Astrocyte (in vitro differentiated cells and primary cell): ENCODE measurements at places on chromosomes 3 and 15. TPM values are rescaled to one million over a fixed set of nuclear protein-coding genes. Genes with fewer than 3 reads are reported as not detected.

- H3K4me1 ChIP-seq, result no peaks in the 10 kb centered on the region
- H3K27me3 ChIP-seq, result no peaks in the 10 kb centered on the region
- no peaks in the 10 kb centered on the region for H3K36me3 ChIP-seq
- H3K4me3 ChIP-seq, result no peak overlapping the region
- H3K27ac ChIP-seq, result no peak overlapping the region
- DNase-seq, result no peak
These were observed 150.5 kb downstream of the RSRC1 start for GRCh38 chr3:158260392-158260791.

IGDCC3 gene
- 8.4 and 11.0 TPM in 2 replicates for total RNA-seq

DNA sequence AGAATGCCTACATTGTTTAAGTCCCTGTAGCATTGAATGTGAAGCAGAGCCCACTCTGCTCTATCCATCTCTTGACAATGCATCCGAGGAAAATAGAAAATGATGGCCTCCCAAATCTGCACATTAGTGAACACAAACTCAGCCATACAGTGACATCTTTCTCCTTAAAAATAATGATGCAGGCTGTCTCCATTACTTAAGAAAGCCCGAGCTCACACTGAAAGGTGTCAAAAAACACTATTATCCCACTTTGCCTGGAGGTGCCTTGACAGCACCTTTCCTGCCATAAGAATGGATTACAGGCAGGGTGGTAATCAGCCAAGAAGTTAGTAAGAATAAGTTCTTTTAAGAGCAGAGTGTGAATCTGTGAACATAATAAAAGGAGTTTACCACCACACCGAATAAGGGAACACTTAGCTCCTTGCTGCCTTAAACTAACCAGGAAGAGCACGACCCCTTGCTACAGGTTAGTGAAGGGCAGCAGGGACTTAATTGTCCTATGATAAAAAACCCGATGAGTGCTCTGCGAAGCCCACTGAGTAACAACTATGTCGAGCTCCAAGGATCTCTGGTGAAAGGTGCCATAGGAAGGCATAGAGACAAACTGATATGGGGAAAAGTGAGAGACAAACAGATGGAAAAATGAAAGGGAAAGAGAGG lies 123.2 kb upstream of the TUSC7 start:
- no peaks in the 10 kb centered on the region for H3K36me3 ChIP-seq
- H3K27me3 ChIP-seq, result no peaks in the 10 kb centered on the region
- DNase-seq, result no peak
- no peak overlapping the region for H3K4me3 ChIP-seq

DNA sequence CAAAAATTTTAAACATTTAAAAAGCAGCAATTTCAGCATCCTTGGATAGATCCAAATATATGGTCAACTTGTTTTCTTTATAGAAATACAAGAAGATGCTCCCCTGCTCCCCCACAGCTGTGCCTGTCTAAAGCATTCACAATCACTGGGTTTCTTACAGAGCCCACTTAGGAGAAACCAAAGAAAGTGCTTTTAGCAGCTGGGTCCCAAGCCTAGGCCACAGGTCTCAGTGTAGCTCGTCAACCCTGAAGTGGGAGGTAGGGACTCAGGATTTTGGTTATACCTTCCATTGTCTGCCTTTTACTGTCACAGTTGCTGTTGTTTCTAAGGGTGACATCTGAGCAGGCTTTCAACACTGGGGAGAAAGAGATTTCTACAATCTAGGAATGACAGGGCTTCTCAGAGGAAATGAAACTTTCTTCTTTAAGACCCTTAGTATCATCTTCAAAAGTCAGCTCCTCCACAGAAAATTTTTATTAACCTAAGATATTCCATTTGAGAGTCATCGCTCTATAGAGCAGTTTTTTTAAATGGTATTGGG lies 199.3 kb upstream of the CMC1 start:
- no peak for DNase-seq
- H3K27me3 ChIP-seq, result no peaks in the 10 kb centered on the region
- no peak overlapping the region for H3K27ac ChIP-seq
- H3K4me3 ChIP-seq, result no peak overlapping the region
- no peaks in the 10 kb centered on the region for H3K36me3 ChIP-seq
- H3K4me1 ChIP-seq, result no peaks in the 10 kb centered on the region

PARP16 gene
- total RNA-seq, result 2.7 and 4.7 TPM in 2 replicates

FAM162A gene
- total RNA-seq, result 65.1 and 72.2 TPM in 2 replicates

DNA sequence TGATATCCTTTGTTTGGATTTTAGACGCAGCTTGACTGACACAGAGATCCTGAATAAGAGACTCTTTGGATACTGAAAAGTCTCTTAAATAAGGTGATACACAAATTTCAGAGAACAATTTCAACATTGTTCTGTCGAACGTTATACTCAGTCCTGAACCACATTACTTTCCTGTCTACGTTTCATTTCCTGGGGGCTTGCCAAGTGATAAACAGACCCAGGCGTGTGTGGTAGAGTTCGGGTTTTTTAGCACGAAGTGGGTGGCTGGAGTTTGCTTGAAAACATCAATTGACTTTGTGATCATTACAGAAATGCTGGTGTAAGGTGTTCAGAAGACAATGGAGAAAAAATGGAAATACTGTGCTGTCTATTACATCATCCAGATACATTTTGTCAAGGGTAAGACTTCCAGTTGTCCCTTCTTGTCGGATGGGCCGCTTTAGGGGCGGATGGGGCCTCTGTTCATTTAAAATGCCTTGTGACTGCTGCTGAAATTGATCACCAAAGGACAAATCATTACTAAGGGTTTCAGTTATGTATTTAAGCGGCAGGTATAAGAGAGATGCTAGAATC lies at the start of gene CD96:
TSS of gene CD96 (plus strand) at position 287 of the 573 bp plus-strand sequence. CDS start at position 339, 52 bp downstream.
- no peak within 1 kb of the TSS for H3K4me3 ChIP-seq
- DNase-seq, result peak; percentile 57
- no peak within 1 kb of the TSS for H3K27ac ChIP-seq
- H3K4me1 ChIP-seq, result peaks cover 25% of the 10 kb centered on the region

PPP1R2 gene
- total RNA-seq, result 34.5 and 37.4 TPM in 2 replicates

NR1I2 gene
- total RNA-seq, result not detected in 2 replicates

DNA sequence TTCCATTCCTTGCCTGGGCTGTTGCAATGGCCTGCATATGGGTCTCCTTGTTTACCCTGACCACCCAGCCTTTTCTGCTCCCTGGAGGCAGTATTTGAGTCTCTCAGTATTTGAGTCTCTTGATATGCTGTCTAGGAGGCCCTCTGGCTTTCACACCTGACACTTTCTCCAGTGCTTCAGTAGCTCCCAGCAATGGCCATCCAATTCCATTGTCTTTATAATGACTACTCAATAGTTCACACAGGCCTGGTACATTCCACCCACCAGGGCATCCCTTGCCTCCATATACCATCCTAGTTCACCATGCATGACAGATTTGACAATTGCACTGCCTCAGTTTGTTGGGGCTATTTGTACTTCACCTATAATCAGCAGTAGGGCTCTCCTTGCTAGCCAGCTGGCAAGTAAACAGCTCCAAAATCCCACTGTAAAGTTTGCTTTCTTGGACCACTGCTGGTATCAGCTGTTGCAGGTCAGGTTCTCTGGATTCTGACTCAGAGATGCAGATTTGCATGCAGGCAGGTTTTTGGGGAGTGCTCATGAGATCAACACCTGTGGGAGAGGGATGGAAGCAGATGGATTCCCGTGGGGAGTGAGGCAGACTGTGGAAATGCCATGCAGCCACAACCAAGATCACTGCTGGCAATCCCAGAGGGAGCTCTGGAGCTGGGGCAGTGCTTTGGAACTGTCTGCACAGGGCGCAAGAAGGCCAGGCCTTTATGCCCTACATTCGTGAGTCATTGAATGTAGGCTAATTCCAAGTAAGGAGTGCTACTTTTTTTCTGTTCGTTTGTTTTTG lies 19.1 kb upstream of the XIRP1 start:
- H3K4me3 ChIP-seq, result no peak overlapping the region
- H3K4me1 ChIP-seq, result no peaks in the 10 kb centered on the region
- peaks cover 7% of the 10 kb centered on the region for H3K27me3 ChIP-seq
- H3K27ac ChIP-seq, result no peak overlapping the region

DNA sequence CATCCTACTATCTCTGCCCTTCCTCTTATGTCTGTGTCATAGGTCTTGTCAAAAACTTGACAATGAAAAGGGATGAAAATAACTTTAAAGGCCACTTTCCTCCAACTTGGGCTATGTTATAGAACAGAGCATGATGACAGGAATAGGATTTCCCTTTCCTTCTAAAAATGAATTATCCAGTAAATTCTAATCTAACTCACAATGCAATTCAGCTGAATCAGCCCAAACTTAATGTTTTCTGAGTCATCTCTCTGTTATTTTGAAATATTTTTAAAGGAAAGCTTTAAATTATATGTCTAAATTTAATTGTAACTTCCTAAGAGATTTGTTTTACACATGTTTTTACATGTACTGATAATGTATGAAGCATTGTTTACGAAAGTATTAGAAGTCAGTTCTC lies 258.5 kb downstream of the BBX start:
- H3K27ac ChIP-seq, result no peak overlapping the region
- no peaks in the 10 kb centered on the region for H3K4me1 ChIP-seq
- no peaks in the 10 kb centered on the region for H3K27me3 ChIP-seq
- H3K36me3 ChIP-seq, result no peaks in the 10 kb centered on the region
- no peak for DNase-seq

NOX5 gene
- total RNA-seq, result 0.09 and 0.14 TPM in 2 replicates

GRCh38 chr3:130659911-130660310 lies 86.7 kb downstream of the PIK3R4 start:
- H3K4me3 ChIP-seq, result no peak overlapping the region
- no peak overlapping the region for H3K27ac ChIP-seq
- no peaks in the 10 kb centered on the region for H3K27me3 ChIP-seq
- H3K36me3 ChIP-seq, result no peaks in the 10 kb centered on the region

AADACL2 gene
- total RNA-seq, result not detected in 2 replicates

DNA sequence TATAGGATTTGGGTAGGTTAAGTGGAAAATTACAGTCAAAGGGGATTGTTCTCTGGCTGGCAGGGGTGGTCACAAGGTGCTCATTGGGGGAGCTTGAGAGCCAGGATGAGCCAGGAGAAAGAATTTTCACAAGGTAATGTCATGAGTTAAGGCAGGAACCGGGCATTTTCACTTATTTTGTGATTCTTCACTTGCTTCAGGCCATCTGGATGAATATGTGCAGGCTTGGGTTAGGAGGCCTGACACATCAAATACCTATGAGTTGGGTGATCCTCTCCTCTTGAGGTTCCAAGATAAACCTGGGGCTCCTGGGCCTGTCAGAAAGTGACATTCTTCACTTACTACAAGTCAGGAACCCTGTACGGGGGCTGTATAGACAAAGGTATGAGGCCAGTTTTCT lies 68.7 kb downstream of the CD200 start:
- no peaks in the 10 kb centered on the region for H3K36me3 ChIP-seq
- H3K4me1 ChIP-seq, result peaks cover 4% of the 10 kb centered on the region
- H3K4me3 ChIP-seq, result no peak overlapping the region
- no peak for DNase-seq
- H3K27ac ChIP-seq, result no peak overlapping the region

CEP70 gene
- total RNA-seq, result 6.5 and 9.0 TPM in 2 replicates

DNA sequence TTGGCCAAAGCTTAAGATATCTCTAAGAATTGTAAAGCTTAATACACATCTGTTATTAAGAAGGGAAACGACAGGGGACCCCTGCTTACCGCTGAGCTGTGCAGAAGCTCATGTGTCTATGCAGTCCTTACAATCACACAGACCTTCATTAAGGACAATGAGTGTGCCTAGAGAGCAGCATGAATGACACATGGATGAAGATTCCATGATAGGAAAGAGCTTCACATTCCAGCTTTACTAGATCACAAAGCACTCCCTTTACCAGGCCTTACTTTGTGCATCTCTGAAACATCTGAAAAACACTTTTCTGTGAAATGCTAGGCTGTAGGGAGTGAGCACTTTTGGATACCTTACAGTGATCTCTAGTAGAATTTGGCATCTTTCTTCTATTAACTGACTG lies 32.0 kb downstream of the RNF168 start:
- H3K27ac ChIP-seq, result no peak overlapping the region
- H3K36me3 ChIP-seq, result peaks cover 38% of the 10 kb centered on the region
- no peaks in the 10 kb centered on the region for H3K4me1 ChIP-seq
- H3K27me3 ChIP-seq, result no peaks in the 10 kb centered on the region
- no peak overlapping the region for H3K4me3 ChIP-seq
- peak; percentile 9 for DNase-seq

DNA sequence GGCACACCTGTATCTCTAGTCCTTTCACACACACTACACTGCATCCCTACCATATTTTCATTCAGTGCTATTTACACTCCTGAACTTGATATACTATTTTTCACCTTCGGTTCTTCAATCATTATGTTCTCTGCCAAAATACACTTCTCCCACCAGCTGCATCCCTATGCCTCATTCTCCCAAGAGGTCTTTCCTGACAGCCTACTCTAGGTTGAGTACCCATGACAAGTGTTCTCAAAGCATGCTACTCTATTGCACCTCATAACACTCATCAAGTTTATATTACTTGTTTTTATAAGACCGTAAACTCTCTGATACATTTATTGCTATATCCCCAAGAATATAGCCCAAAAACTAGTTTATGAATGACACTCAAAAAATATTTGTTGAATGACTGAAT lies 549.5 kb downstream of the PYDC2 start:
- H3K4me3 ChIP-seq, result no peak overlapping the region
- no peak for DNase-seq
- H3K4me1 ChIP-seq, result no peaks in the 10 kb centered on the region
- H3K36me3 ChIP-seq, result no peaks in the 10 kb centered on the region
- no peak overlapping the region for H3K27ac ChIP-seq
